ENCODE measurements at places on chromosomes 7 and 10.

- no peak for DNase-seq
Observed at GRCh38 chr7:143519411-143520131, 41.9 kb downstream of the TAS2R41 start.

DNA sequence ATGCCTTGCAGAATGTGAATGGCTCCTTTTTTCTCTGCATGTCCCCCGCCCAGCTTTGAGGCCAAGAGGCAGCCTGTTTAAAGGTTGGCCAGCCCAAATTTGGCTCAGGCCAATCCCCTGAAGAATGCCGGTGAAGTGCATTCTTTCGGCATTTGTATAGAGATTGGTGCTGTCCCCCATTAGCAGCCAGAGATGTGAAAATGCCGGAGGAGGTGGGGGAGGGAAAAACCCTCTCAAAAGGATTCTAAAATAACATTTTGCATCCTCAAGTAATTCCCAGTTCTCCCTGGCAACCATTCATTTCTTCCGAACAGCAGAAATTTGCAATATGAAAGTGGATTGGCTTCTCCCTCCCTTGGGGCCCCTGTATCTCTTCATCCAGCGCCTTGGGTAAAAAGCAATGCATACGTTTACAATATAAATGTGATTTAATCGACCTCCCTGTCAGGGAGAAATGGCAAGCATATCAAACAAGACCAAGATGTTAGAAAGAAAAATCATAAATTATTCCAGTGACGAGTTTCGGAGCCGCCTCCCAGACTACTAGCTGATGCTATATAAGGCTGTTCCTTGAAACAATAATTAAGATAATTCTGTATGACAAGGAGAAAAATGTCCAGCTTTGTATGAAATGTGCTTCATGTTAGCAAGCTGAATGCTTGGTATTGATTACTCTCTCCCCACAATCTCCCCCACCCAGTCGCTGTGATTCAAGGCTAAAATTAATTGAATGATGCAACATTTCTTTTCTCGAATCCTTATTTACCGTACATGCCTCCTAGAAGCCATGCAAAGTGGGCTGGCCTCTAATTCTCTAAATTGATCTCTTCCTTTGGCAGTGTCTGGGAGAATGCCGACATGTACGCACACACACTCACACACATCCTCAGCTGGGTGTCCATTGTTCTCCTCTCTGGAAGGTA is 323.7 kb downstream of the RPS24 start:
- DNase-seq = no peak

DNA sequence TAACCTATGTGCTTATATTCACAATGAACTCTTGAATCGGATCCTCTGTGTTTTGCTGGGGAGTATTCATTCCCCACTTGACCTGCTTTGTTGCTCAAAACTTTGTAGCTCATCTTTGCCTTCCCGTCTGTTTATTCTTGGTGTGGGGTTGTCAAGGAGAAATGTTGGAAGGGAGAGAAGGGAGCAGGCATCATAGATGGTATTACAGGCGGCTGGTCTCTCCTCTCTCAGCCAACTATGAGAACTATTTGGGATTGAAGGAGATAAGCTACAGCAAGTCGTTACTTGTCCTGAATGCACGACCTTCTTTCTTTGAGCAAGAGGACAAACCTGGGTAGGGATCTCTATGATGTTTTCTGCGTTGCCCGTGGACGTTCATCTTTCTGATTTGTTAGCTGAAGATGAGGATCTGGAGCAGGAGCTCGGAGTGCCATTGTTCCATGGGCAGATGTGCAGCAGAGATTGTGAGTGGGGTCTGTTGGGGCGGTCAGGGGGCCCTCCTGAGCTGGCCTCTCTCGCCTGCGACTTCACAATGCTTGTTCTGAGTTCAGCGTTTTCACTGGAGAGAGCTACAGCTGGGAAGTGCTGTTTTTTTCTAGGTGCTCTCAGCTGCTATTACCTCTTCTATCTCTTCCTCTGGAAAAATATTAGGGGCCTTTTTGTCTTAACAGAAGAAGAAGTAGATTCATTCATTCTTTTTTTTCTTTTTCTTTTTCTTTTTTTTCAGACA is 126.9 kb upstream of the KLF6 start:
- DNase-seq = no peak

DNA sequence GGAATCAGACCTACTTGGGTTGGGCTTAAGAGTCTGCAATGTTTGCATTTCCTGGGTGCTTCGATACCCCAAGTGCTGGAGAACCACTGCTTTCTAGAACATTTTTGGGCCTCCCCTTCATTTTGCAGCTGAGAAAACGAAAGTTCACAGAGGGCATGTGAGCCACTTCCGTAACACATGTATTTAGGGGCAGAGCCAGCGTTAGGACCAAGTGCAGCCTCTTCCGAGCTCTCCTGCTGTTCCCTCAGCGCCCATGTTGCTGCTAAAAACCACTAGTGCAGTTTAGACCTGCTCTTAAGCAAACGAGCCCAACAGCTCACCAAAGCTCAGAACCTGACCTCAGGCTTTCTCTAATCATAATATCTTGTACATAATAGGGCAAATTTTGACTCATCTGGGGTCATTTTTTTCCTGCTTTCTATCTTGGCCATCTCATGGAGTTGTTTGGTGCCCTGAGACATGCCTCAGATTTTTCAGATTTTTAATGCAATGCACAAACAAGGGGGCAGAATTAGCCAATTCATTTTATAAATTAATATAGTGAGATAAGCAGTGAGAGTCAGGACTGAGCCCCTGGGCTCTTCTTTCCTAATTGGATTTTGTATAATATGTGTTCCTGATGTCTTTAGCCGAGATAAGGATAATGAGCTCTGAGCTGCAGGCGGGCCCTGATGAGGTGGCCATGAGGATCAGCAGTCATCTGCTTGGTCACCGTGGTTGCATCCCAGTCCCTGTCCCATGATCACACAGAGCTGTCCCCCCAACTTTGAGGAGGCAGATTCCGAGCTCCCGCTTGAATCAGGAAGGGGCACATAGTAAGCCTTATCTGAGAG is 12.9 kb downstream of the BAG3 start:
- DNase-seq = peak; percentile 58

DNA sequence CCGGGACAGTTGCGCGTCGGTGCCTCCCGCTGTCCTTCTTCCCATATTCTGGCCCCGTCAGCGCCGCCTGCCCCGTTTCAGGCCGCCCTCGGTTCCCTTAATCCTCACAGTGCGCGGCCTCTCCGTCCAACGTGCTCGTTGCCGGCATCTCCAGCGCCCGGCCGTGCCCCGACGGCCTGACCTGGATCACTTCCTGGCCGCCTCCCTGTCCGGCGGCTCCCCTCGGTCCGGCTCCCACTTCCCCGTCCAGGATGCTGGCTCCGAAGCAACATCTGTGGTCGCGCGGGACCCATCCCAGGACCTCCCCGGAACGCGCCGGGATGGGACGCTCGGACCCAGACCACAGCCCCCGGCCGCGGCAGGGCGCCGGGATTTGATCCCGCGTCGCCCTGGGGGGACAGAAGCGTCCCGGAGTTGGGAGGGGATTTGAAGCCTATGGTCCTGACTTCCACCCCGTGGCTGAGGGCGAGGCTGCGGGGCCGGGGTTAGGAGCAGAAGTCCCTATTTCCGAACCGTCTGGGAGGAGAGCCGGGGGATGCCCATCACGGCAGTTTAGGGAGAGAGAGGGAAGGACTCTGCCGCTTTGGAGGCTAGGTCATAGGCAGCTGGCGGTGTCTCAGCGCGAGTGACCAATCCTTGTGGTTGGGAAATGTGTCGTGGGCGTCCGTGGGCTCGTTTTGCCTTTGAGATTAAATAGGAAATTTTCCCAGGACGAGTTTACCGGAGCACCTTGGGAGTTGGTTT is 53.8 kb downstream of the KCTD7 start:
- DNase-seq = peak; percentile 58

- no peak for DNase-seq
Observed at GRCh38 chr10:73655990-73656298, at the start of gene SYNPO2L. SYNPO2L (minus strand) TSS chr10:73656029; CDS start chr10:73655922, 107 bp downstream.
